HTR-8/SVneo (cell line): ENCODE measurements at places on chromosomes 1 and 21.
A peak's percentile ranks its signal among the peaks of the same experiment; 100 is the strongest.

DNA sequence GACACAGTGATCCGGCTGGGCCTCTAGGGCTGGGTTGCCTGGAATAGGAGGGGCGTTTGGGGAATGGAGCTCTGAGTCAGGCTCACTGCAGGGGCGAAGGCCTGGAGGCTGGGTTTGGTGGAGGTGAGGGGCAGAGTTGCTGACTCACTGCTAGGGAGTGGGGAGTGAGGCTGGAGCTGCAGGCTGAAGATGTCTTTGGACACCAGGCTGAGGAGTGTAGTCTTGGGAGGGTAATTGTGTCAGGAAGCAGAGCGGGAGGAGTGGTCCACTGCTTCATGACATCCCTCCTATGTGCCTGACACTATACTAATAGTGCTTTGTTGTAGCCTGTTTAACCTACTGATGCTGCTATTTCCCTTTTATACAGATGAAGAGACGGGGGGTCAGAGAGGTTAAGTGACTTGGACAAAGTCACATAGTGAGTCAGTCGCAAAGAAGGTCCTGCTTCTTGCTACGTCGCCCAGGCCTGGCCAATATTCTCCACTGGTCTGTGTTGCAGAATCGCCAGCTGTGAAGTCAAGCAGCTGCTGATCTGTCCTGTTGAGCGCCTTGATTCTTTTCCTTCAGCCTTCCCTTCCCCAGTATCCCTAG, 13.6 kb downstream of the ACTL8 start:
- DNase-seq = peak; percentile 60

DNA sequence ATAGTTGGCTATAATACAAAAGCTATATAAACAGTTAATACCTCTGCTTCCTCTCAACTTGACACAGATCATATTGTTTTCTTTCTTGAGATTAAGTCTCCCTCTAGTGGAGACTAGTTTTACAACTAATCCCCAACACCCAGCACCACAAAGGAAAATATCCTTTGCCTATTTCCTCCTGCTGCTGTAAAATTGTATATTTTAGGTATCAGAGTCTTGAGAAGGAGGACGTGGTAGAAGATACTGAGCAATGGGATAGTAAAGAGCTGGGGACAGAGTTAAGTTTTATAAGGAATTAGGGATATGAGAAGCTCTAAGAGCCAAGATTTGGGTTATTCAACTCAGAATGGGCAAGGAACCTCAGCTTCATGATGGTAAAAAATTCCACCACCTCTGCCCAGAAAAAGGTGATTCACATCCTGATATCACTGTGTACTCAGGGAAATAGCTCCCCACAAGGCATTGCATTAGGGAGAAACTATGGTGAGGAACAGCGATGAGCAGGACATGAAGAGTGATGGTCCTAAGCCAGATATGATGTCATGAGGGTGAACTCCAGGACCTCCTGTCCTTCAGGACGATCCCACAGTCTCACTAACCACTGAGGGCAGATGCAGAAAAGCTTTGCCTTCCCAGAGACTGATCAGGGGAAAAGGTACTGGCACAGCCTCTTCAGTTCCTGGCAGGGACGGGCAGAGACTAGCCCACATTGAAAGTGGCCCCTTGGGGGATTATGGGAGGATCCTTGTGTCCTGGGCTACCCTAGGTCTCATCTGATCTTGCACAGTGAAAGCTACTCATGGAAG, 14.7 kb upstream of the CFAP126 start:
- peak; percentile 48 for DNase-seq

DNA sequence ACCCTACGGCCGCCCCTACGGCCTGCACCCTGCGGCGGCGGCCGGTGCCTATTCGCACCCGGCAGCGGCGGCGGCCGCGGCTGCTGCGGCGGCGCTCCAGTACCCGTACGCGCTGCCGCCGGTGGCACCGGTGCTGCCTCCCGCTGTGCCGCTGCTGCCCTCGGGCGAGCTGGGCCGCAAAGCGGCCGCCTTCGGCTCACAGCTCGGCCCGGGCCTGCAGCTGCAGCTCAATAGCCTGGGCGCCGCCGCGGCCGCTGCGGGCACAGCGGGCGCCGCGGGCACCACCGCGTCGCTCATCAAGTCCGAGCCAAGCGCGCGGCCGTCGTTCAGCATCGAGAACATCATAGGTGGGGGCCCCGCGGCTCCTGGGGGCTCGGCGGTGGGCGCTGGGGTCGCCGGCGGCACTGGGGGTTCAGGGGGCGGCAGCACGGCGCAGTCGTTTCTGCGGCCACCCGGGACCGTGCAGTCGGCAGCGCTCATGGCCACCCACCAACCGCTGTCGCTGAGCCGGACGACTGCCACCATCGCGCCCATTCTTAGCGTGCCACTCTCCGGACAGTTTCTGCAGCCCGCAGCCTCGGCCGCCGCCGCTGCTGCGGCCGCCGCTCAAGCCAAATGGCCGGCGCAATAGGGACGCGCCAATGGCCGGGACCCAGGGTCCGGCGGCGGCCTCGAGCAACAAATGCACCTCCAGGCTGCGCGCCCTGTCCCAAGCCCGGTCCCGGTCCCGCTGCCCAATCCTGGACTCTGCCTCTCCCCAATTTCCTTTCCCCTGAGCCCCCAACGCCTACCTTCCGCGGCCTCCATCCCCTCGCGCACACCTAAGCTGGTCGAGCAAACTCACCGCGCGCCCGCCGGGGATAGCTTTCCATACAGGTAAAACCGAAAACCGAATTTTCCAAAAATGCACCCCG, 1.8 kb downstream of the FOXD3 start:
- DNase-seq = no peak

DNA sequence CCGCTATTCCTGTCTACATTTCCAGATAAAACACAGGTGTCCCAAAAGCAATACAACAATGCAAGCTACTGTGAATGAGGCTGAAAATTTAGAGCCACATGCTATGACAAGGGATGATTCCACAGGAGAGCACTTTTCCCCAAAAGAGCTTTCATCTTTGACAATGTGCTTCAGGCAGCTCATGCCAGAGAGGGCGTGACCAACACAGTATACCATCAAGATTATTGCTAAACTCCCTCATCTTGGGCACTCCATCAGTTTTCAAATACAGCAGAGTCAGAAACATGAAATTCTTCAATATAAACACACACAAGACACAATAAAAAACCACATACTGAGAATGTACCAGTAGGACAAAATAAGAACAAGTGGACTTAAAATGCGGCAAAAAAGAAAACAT, 6.7 kb downstream of the GON4L start:
- DNase-seq = no peak

- DNase-seq = no peak
Measured at GRCh38 chr1:233988963-233989696, 84.7 kb downstream of the SLC35F3 start.

DNA sequence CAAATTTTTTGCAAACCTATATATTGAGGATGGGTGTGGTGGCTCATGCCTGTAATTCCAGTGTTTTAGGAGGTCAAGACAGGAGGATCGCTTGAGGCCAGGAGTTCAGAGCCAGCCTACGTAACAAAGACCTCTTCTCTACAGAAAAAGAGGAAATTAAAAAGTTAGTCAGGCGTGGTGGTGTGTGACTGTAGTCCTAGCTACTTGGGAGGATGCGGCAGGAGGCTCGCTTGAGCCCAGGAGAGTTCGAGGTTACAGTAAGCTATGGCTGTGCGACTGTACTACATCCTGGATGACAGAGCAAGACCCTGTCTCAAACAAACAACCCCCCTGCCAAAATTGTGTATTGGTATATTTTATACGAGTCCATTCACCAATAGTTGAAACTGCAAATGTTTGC, 589.7 kb downstream of the DPYD start:
- no peak for DNase-seq

GRCh38 chr1:51709951-51710350, 93.1 kb downstream of the OSBPL9 start:
- DNase-seq = no peak

DNA sequence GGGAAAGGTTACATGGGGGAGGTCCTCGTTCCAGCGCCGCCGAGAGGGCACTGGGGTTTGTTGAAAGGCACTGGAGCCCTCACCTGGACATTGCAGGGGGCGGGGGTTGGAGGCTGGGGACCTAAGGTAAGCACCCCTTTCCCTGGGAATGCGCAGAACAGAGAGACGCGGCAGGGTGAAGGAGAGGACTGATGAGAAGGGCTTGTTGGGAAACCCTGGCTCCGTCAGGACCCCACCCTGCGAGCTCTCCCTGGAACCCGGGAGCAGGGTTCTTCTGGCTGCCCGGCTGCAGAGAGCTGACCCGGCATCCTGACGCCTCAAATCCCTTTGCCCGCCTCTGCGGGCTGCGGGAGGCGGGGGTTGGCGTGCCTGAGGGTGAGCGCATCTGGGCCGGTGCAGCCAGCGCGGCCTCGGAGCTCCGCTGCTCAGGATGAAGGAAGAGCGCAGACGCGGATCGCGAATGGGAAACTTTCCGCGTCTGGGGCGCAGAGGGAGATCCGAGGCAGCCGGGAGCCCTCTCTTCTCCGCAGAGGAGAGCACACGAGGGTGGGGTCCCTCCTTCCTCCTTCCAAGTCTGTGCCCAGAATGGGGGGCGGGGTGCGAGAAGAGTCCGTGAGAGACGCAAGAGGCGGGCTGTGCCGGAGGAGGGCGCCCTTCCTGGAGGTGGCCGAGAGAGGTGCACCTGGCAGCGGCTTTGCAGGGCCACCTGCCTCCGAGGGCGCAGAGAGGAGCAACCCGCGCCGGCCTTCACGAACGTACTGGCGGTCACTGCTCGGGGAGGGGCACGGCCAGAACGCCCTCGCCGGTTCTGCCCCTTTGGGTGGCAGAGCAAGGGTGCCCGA, 2.4 kb downstream of the IGSF21 start:
- DNase-seq = no peak
